ENCODE measurements at places on chromosomes 7 and 10. TPM values are rescaled to one million over a fixed set of nuclear protein-coding genes. Genes with fewer than 3 reads are reported as not detected.
A peak's percentile ranks its signal among the peaks of the same experiment; 100 is the strongest.

- H3K4me3 ChIP-seq, result no peak overlapping the region
- no peaks in the 10 kb centered on the region for H3K4me1 ChIP-seq
- no peaks in the 10 kb centered on the region for H3K36me3 ChIP-seq
- DNase-seq, result no peak
- no peaks in the 10 kb centered on the region for H3K27me3 ChIP-seq
- no peak overlapping the region for H3K27ac ChIP-seq
These were observed 43.6 kb downstream of the PPP1R3A start for GRCh38 chr7:113875224-113875623.

GRCh38 chr10:76305930-76306615 is 874.6 kb downstream of the LRMDA start:
- peaks cover 4% of the 10 kb centered on the region for H3K4me1 ChIP-seq
- no peak overlapping the region for H3K27ac ChIP-seq
- no peak overlapping the region for H3K4me3 ChIP-seq
- H3K36me3 ChIP-seq, result no peaks in the 10 kb centered on the region
- DNase-seq, result no peak
- H3K27me3 ChIP-seq, result no peaks in the 10 kb centered on the region

- no peak for DNase-seq
- no peaks in the 10 kb centered on the region for H3K27me3 ChIP-seq
- no peaks in the 10 kb centered on the region for H3K4me1 ChIP-seq
- no peaks in the 10 kb centered on the region for H3K36me3 ChIP-seq
- no peak overlapping the region for H3K27ac ChIP-seq
These were observed 165.9 kb upstream of the PLXNA4 start for GRCh38 chr7:132742189-132742612.

- no peaks in the 10 kb centered on the region for H3K27me3 ChIP-seq
- H3K4me3 ChIP-seq, result no peak overlapping the region
- no peaks in the 10 kb centered on the region for H3K4me1 ChIP-seq
- DNase-seq, result peak; percentile 62
These were observed 157.3 kb downstream of the SND1 start for GRCh38 chr7:127809261-127809702.

- no peaks in the 10 kb centered on the region for H3K27me3 ChIP-seq
- DNase-seq, result peak; percentile 51
- H3K27ac ChIP-seq, result no peak overlapping the region
These were observed 20.6 kb upstream of the RHOBTB1 start for GRCh38 chr10:60964257-60965235.

DNA sequence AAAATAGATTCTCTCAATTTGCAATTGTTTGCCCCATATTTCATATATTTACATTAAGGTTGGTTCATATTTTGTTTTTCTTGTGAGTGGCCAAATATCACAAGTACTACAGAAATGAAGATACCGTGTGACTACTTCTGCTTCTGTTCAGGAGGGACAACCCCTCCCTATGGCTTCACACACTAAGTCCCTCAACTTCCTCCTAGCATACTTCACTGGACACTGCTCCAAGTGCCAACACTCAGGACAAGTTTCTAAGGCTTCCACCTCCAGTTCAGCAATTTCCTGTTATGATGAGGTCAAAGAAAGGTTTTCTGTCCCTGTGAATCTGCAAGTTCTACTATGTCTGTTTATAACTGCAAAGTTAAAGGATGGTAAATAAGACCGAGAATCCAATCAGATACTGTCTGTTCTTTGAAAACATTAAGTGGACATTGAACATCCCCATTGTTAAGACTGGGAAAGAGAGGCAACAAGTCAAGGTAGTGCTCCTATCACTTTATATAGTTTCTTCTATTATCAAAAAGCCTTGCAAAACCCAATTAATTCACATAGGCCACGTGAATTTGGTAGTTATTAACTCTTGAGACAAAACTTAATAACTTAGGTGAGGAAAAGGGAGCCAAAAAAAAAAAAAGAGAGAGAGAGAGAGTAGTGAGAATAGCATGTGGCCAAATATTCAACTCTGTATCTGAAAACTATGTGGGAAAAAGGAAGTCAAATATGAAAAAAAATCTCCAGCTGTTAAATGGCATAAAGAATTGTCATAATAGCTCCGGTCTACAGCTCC is 81.3 kb upstream of the DKK1 start:
- peaks cover 2% of the 10 kb centered on the region for H3K4me1 ChIP-seq
- H3K36me3 ChIP-seq, result no peaks in the 10 kb centered on the region
- H3K27me3 ChIP-seq, result no peaks in the 10 kb centered on the region
- DNase-seq, result no peak

- H3K4me1 ChIP-seq, result no peaks in the 10 kb centered on the region
- H3K27ac ChIP-seq, result no peak overlapping the region
- no peak for DNase-seq
- no peak overlapping the region for H3K4me3 ChIP-seq
These were observed 37.4 kb upstream of the CDK6 start for GRCh38 chr7:92873776-92874175.

- DNase-seq, result no peak
- H3K4me3 ChIP-seq, result no peak overlapping the region
- no peak overlapping the region for H3K27ac ChIP-seq
- no peaks in the 10 kb centered on the region for H3K4me1 ChIP-seq
- no peaks in the 10 kb centered on the region for H3K36me3 ChIP-seq
These were observed 44.5 kb downstream of the MKI67 start for GRCh38 chr10:128081720-128082119.

GRCh38 chr7:77626586-77627308 is 69.5 kb upstream of the RSBN1L start:
- H3K4me3 ChIP-seq, result no peak overlapping the region
- peaks cover 15% of the 10 kb centered on the region for H3K36me3 ChIP-seq
- H3K4me1 ChIP-seq, result no peaks in the 10 kb centered on the region
- H3K27me3 ChIP-seq, result no peaks in the 10 kb centered on the region
- no peak for DNase-seq

DNA sequence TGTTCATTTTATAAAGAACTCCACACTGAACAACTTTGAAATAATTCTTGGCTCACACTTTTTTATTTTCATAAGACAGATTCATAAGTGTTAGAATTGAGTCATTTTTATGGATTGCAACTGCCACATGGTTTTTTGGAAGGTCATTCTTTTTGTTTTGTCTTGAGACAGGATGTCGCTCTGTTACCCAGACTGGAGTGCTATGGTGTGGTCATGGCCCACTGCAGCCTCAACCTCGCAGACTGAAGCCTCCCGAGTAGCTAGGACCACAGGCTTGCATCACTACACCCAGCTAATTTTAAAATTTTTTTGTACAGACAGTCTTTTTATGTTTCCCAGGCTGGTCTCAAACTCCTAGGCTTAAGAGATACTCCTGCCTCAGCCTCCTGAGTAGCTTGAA is 20.3 kb downstream of the BMS1 start:
- H3K4me3 ChIP-seq, result no peak overlapping the region
- H3K27me3 ChIP-seq, result no peaks in the 10 kb centered on the region
- H3K36me3 ChIP-seq, result peaks cover 16% of the 10 kb centered on the region
- DNase-seq, result no peak

DNA sequence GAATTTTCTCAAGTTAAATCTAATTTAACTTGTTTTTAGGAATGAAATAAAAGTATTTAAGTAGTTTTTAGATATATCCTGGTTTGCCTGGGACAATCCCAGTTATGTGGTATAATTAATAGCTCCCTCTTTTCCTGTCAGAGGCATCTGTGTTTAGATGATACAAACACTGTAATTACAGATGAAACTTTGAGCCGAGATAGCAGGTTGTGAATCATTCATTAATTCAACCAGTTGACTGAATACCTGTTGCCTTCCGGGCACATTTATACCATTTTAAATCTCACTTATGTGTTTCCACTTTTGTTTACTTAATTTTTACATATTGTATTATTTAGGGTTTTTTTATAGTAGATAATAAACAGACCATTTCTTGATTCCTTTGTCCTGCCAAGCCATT is 82.1 kb upstream of the GATA3 start:
- H3K36me3 ChIP-seq, result no peaks in the 10 kb centered on the region
- H3K27ac ChIP-seq, result no peak overlapping the region
- no peaks in the 10 kb centered on the region for H3K4me1 ChIP-seq
- DNase-seq, result no peak
- H3K4me3 ChIP-seq, result no peak overlapping the region

- H3K4me1 ChIP-seq, result no peaks in the 10 kb centered on the region
- H3K4me3 ChIP-seq, result no peak overlapping the region
- DNase-seq, result no peak
These were observed 9.7 kb downstream of the MINDY4 start for GRCh38 chr7:30780941-30781340.

DNA sequence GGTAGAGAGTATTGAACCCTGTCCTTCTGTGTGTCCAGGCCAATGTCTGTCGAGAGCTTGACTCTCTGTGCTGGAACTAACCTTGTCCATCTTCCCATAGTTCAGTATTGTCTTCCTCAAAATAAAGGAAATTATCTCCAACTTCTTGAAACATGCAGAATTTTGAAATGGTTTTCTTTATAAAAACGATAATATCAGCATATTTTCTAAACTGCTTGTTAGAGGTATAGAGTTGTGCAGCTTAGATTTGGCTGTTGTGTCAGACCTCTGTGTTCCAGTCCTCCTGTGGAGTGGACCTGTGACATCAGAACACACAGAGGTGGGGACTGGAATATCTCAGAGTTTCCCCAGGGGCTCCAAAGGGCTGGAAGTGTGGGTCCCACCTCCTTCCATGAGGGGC is 22.2 kb upstream of the AKR1E2 start:
- H3K4me1 ChIP-seq, result no peaks in the 10 kb centered on the region
- no peaks in the 10 kb centered on the region for H3K27me3 ChIP-seq
- H3K4me3 ChIP-seq, result no peak overlapping the region

DNA sequence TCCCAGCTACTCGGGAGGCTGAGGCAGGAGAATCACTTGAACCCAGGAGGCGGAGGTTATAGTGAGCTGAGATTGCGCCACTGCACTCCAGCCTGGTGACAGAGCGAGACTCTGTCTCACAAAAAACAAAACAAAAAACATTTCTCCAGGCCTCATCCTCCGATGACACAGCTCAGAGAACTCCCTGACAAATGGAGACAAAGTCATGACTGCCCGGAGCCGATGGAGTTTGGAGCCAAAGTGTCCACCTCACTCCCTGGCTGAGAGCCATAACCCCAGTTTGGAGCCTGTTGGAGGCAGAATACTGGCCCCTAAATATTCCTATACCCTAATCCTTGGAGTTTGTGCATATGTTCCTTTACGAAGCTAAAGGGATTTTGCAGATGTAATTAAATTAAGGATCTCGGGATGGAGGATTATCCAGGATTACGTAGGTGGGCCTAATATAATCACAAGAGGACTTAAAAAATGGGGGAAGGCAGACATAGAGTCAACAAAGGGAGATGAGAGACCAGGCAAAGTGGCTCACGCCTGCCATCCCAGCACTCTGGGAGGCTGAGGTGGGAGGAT is 22.7 kb downstream of the SSC4D start:
- no peak overlapping the region for H3K27ac ChIP-seq
- no peak overlapping the region for H3K4me3 ChIP-seq
- no peaks in the 10 kb centered on the region for H3K36me3 ChIP-seq
- H3K27me3 ChIP-seq, result no peaks in the 10 kb centered on the region

DNA sequence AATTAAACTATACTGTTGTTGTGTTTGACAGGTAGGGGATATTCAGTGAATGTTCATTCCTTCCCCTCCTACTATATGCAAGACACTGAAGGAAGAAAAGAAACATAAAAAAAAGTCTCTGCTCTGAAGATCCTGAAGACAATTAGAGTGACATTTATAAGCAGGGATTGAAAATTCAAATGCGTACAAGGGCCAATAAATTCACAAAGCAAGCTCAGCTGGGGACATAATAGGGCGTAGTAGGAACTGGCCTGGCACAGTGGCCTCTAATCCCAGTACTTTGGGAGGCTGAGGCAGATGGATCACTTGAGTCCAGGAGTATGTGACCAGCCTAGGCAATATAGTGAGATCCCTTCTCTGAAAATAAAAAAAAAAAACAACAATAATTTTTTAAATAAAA is 104.9 kb upstream of the KMT2E start:
- H3K4me1 ChIP-seq, result no peaks in the 10 kb centered on the region
- no peaks in the 10 kb centered on the region for H3K36me3 ChIP-seq
- no peak overlapping the region for H3K27ac ChIP-seq
- no peak for DNase-seq
- H3K27me3 ChIP-seq, result no peaks in the 10 kb centered on the region

DNA sequence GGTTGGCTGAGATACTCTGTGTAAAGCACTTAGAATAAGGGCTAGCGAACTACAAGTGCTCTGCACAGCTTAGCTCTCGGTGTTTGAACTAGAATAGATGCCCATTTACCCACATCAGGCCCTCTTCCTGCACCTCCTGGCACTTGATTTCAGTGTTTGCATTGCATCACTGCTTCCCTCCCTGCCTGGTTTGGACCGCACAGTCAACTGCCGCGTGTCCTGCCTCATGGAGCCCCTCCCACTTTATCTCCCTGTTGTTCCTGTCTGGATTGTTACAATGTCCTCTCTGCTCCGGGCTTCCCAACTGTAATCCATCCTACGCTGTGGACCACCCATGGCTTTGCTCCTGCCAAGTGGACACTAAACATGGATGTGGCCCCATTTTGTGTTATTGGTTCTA is 2.3 kb downstream of the FAM107B start:
- no peaks in the 10 kb centered on the region for H3K36me3 ChIP-seq
- H3K27me3 ChIP-seq, result no peaks in the 10 kb centered on the region
- no peak for DNase-seq

DNA sequence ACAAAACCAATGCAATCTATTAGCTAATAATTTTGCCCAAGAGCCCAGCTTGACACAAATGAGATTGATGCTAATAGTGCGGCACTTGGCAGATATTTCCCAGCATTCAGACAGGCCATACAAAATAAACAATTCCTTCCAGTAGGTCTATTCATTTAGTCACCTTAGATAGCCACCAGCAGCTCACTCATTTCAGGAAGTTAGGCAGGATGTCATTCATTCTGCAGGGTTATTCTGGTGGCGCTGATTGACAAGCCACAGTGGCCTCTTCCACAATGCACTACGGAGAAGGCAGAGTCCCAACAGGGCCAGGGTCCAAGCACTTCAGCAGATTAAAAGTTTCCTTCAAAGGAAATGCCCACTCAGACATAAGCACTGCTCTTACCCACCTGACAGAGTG is 55.8 kb downstream of the PIK3AP1 start:
- no peaks in the 10 kb centered on the region for H3K36me3 ChIP-seq
- H3K27me3 ChIP-seq, result no peaks in the 10 kb centered on the region
- H3K27ac ChIP-seq, result peak overlapping the region; percentile 71
- no peak overlapping the region for H3K4me3 ChIP-seq

Gene IDI2
- not detected for total RNA-seq

Gene CFTR
- total RNA-seq, result 0.75 TPM

Gene SEM1
- 21.1 TPM for total RNA-seq

Gene SLC13A4
- total RNA-seq, result 0.14 TPM

Gene ABCC2
- 45.6 TPM for total RNA-seq

Gene LRRD1
- total RNA-seq, result not detected

Gene SLC13A1
- not detected for total RNA-seq

Gene PDZD7
- total RNA-seq, result not detected
